GM12865 (cell line): ENCODE measurements at places on chromosomes 16 and 17.

DNA sequence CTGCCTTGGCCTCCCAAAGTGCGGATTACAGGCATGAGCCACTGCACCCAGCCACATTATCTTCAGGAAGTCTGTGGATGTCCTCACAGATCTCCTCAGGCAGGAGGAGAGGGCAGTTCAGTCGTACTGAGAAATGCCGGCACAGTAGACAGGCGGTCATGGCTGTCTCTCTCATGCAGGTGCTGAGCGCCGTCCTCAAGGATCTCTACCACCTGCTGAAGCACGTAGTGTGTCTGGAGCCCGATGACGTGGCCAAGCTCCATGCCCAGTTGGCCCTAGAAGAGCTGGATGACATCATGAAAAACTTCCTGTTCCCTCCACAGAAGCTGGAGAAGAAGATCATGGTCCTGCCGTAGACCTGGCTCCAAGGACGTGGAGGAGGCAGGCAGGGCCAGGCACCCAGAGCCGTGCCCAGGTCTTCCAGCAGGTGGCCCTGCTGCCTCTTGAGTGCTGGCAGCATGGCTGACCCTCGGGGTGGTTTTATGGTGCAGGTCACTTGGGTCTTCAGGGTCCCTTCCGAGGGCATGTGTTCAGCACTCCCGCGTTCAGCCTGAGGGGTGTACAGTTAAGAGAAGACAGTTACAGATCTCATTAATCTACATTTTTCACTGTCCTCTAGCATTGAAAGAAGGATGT, 22.0 kb upstream of the HAS3 start:
- DNase-seq = no peak

DNA sequence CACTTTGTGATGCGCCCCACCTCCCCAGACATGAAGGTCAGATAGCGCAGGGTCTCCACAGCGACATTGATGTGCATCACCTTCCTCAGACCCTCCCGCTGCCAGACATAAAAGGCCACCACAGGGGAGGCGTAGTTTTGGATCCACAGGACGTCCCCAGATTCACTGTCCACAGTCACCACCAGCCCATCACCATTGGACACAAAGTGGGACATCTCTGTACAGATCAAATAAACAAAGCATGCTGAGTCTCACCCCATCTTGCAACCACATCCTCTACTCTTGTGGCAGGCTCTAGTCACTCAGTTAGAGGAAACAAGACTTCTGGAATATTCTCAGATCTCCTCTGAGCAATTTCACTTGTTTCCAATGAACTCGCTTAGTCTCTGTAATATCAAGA, 46.3 kb upstream of the ICAM2 start:
- DNase-seq = no peak

DNA sequence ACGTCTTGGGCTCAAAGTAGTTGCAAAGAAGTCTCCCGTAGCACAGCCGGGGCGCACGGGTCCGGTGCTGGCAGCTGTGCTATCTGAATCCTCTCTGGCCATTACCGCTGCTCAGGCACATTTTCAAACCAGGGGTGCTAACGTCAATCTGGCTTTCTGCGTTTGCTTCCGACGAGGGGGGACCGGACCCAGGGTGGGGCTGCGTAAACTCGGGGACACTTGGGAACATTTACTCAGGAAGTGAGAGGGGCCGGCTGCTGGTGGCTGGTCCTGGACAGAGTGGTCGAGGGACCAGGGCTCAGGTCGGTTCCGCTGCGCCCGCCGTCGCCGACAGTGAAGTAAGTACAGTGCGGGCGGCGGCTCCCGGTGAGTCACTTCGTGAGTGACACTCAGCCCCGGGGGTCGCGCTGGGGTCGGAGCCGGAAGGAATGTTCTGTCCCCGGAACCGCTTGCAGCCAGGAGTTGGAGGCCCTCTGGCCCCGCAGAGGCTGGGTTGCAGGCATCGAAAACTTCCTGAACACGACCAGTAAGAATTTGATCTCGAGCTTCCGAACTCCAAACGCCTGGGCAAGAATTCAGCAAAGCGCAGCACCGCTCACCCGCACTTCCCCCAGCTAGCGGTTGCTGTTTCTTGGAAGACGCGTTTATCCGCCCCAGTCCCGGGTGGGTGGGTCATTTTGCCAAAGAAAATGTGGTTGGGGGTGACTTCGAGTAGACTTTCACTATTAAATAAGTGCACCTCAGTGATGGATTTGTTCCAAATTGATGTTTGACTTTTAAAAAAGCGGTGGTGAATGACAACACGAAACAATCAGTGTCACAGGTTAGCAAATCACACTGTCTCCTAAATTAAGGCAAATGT, 1.4 kb upstream of the HS3ST3B1 start:
- DNase-seq = no peak

- DNase-seq = peak; percentile 80
Measured at GRCh38 chr17:60305141-60305540, 86.8 kb downstream of the USP32 start.

DNA sequence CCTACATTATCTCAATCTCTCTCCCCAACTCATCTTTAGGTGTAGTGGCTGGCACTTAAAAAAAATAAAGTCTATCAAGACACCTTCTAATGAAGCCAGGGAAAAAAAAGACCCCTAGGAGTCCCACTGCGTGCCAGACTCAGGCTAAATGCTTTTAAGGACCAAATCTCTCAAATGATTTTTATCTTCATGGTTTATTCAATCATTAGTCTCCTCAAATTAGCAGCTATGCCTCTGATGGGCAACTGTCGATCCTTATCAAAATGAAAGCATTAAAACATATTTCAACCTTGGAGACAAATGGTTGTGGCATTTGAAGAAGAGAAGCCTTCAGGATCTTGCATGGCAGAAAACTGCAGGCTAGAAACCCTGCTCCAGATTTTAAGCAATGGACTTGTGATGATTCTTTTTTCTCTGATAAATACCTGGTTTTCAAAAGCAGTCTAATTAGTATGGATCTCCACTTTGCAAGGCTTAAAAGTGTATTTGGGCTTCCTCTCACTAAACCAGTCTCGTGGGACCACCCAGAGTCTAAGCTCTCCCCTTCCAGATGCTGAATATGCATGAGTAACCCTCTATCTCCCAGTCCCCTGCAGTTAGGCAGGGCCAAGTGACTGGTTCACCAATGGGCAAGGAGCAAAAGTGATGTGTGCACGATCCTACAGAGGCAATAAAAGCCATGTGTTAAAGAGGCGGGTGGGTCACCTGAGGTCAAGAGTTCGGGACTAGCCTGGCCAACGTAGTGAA, 14.9 kb downstream of the ITPRIPL2 start:
- no peak for DNase-seq

DNA sequence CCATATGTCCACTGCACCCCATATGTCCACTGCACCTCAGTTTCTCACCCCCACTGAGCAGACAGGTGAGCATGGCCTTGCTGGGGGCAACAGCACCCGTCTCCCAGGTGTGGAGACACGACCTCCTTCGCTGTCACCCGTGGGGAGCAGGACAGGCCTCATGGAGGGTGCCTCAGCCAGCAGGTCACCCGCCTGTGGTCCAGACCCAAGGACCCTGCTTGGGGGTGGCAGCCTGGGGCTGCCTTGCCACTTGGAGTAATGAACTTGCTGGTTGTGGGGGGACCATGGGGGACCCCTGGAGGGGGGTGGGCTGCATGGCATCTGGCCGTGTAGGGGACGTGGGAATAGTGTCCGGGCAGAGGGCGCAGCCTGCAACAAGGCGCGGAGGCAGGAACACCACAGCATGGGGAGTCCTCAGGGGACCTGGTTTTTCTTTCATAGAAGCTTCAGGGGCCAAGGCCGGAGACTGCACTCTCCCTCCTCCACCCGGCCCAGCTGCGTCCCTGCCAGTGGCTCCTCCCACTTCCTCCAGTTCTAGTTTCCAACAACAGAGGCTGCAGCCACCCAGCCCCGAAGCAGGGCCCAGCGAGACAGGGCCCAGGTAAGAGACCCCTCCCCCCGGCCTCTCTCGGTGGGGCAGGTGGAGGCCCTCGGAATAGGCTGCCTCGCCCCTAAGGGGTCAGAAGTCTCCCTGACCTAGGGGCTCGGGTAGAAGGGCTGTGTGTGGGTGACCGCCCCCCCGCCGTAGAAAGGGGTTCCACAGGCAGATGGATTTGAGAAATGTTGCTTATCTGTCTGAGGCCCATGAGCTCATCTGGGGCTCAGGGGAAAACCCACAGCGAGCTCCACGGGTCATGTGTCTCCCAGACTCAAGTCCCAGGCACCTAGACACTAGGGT, at the start of gene NHLRC4:
NHLRC4 (plus strand) TSS at position 531 of the 898 bp plus-strand sequence. CDS start 1,043 bp downstream, outside the sequence.
- DNase-seq = peak; percentile 86

DNA sequence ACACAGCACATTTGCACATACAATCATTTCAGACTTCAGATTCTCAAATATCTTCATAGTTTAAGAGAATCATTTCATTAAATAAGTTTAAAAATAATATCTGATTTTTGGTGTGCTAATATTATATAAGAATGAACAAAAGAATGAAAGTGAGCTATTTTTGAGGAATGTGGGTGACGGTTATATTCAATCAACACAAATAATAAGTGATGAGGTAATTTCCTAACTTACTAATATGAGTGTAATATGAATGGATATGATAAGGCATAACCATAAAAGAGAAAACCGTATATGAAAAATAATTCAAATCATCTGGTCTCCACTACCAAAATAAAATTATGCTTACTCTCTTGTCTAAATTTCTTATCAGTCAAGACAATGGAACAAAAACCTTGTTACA, 68.4 kb upstream of the NACA2 start:
- DNase-seq = no peak

DNA sequence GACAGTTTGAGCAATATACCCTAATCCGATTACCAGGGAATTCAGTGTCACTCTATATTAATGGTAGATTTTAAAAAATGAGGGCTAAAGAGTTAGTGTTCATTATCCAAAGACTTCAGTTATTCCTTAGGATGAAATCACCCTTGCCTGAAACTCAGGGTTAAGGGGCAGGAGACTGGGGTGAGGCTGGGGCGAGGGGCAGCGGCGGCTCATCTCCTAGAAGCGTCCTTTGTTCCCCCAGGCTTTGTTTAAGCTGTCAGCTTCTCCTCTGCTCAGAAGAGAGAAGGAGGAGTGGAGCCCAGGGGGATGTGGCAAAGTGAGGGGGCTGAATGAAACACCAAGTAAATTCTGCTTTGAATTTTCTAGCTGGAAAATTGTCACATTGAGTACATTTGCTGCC, 117.7 kb upstream of the ELAC2 start:
- DNase-seq = no peak

DNA sequence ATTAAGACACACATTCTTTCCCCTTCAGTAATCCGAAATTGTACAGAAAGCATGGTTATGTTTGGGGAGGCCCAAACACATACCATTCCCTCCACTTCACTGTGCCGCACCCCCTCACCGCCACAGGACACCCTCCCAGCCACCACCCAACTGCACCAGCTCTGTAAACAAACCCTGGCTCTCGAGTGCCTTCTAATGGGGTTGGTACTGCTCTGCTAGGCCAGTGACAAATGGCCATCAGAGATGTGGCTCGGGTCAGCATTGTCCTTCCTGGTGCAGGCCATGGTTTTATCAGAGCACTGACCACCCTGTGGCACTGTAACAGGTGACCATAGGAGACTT, 24.0 kb upstream of the SREBF1 start:
- DNase-seq = no peak

DNA sequence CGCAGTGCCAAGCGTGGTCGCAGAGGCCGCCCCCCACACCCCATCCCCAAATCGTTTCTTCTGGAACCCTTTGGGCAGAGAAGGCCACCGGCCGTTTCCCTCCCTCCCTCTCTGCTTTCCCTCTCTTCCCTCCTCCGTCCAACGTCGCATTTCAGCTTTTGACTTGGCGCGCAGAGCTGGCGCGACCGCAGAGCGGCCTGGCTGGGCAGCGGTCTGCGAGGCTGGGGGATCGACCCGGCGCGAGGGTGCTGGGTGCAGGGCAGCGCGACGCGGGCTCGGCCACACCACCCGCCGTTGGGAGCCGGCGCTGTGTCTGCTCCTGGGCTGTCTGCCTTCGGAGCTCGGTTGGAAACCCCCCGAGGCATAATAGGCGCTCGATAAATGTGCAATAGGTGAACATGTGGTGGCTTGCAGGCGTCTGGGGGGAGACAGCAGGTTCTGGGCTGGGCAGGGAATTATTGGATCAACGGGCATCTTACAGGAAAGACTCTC, 2.8 kb upstream of the NTN3 start:
- peak; percentile 57 for DNase-seq

DNA sequence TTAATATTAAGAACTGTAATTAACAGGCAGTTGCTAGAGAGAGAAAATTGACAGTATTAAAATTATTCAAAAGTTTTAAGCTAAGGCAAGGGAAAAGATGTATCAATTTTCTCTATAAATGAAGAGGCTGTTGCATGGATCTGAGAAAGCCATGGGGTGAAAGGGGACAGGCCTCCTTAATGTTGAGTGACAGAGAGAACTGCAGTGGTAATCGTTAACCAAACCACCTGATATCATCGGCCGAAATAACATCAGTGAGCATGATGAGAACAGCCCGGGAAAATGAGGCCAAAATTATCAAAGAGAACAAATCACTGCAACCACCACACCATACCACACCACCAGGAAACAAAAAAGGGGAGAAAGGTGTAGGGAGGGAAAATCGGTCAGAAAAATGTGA, 3.6 kb downstream of the ZNF423 start:
- DNase-seq = no peak

- DNase-seq = peak; percentile 10
Measured at GRCh38 chr16:49000594-49000993, 281.0 kb downstream of the CBLN1 start.

GRCh38 chr17:35560703-35561102, at the start of gene SLFN14:
SLFN14 (minus strand) TSS chr17:35560819; CDS start chr17:35558062, 2,757 bp downstream.
- DNase-seq = no peak

- no peak for DNase-seq
Measured at GRCh38 chr16:58222532-58223316, 24.8 kb upstream of the CSNK2A2 start.

GRCh38 chr17:2995886-2996809, 67.3 kb downstream of the OR1D5 start:
- DNase-seq = no peak

- DNase-seq = peak; percentile 84
Measured at GRCh38 chr16:84607694-84608093, 10.2 kb downstream of the COTL1 start.

- no peak for DNase-seq
Measured at GRCh38 chr16:68072038-68072695, 13.0 kb upstream of the NFATC3 start.

DNA sequence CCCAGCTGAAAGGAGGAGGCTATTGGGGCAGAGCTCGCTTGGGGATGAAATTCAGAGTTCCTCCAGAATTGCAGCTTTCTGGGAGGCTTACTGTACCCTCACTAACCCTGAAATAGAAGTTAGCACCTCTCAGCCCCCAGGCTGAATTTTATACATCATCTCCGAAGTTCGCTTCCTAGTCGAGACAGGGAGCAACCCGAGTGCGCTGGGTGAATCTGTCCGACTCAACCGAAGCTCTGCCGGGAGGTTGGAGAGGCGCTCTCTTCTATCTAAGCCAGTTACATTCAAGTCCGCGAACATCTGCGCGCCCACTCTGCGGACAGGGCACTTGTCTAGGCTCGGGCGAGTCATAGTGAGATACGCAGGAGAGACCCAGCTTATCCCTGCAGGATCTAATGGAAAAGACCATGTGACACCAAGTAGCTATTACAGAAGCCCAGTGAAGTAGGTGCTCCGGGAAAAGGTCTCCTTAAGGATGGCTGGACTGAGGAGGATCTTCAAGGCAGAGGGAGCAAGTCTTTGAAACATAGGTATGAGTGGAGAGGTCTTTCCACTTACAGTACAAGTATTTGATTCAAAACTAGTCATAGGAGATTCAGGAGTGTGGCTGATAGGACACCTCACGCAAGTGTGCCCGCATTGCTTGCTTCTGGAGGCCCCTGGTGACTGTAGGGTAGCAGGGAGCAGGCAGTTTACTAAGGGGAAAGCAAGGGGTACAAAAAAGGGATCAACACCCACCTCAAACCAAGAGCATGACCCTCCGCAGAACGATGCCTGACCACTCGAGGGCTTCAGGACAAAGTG, 646 bp upstream of the HES7 start:
- DNase-seq = peak; percentile 42
